ENCODE measurements at places on chromosomes 3 and 15.

GRCh38 chr3:178193846-178194245 lies 342.4 kb upstream of the KCNMB2 start:
- DNase-seq: no peak

- DNase-seq: no peak
These were observed 137.7 kb upstream of the TMEM108 start for GRCh38 chr3:132900481-132900880.

DNA sequence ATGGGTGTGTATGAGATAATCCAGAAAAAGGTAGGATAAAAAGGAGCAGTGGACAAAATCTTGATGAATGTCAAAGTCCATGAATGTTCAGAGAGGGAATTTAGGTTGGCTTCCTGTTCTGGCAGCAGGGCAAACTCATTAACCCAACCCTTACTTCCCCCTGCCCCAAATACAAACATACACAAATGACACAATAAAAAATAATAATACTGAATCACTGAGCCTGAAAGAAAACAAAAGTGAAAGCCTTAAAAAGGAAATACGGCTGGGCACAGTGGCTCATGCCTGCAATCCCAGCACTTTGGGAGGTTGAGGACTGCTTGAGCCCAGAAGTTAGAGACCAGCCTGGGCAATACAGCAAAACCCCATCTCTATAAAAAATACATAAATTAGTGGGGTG lies 62.9 kb downstream of the GPR176 start:
- no peak for DNase-seq

DNA sequence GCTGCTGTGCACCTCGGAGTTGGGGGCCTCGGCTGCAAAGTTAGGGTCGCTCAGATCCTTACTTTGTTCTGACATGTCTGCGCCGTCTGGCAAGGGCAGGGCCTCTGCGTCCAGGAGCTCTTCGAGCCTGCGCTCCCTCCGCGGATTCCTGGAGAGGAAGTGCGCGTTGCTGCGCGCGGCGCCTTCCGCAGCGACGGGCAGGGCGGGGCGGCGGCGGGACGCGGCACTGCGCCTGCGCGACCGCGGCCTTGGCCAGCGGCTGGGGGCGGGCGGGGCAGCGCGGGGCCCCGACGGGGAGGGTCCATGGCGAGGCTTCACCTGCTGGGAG lies at the start of gene NDN:
Gene NDN (minus strand): TSS at position 163 of the 328 bp plus-strand sequence. CDS start 88 bp downstream, at position 75.
- DNase-seq: no peak

GRCh38 chr3:35653347-35653746 lies 14.0 kb downstream of the ARPP21 start:
- no peak for DNase-seq

- no peak for DNase-seq
These were observed 56.6 kb upstream of the ZPLD1 start for GRCh38 chr3:102378216-102378615.

DNA sequence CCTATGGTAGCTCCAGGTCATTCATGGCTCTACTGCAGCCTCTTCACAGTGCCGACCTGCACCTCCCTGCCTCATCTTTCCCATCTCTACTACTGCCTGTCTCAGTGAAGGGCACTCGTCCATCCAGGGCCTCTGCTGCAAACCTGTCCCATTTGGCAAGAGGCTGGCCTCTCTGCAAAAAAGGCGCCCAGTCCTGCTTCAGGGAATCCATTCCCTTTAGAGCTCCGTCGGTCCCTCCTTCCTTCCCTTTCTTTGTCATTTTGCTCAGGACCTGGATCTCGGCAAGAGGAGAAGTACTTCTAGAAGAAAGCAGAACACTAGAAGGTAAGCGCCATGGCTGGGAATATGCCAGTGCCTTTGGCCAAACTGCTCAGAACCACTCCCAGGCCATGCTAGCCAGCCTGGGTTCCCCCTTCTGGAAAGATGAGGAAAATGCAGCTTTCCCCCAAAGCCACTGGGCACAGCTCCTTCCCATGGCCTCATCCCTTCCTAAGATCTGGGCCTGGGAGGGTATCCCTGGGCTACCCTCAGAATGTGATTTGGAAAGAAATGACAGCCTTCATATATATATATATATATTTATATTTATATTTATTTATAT lies 6.4 kb upstream of the ISL2 start:
- peak; percentile 11 for DNase-seq

DNA sequence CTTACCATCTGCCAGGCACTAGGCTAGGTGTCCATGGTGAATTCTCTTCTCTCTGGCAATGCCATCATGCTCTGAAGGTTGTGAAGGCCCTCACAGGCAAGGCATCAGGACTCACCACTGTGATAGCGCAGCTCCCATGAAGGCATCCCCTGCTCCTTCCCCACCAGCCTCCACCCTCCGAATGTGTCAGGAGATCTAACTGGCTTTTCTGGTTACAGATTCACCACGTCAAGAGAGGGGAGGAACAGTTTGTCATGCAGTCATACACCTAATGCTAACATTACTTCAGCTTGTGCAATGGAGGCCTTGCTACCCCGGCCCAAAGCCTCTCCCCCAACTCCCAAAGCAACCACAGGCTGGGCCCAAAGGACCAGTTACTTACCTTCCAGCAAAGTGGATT lies 8.9 kb upstream of the CMTM8 start:
- DNase-seq: no peak

DNA sequence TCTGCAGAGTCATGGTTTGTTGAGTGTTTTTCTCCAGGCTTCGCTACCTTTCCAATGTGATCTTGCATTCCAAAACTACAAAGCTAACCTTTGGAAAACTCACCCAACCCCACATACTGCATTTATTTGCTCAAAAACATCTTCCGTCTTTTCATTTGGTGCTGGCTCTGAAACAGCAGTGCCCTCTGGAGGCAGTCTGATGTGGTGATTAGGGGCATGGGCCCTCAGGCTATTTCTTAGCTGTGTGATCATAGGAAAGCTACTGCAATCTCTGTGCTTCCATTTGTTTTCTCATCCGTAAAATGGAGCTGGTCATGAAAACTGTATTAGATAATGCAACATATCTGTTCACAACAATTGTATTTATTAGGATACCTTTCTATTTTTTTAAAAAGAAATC lies 47.0 kb downstream of the MTHFS start:
- DNase-seq: peak; percentile 47

DNA sequence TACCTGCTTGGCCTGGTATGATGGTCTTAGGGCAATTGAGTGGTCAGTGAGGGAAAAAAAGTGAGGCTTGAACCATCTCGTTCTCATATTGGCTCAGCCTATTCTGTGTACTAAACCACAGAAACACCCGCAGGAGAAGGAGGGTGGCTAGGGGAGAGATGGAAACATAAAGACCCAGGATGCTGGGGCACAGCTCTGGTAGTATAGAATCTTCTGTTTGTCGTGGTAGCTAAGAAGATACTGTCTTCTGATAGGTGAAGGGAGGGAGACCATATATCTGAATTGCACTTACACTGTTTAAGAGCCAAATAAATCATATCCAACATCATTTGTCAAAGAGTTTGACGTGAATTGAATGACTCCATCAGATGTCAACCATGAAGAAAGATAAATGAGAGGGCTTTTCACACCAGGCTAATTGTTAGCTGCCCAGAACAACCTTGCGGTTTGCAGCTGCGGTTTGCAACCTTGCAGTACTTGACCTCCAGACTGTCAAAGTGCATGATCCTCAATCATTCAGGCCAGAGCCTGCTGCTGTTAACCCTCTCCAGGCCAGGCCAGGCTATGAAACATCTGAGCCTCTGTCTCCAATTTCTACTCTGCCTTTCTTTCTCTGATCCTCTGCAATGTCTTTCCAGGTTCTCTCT lies 40.9 kb upstream of the PIK3R4 start:
- DNase-seq: no peak

- no peak for DNase-seq
These were observed 4.6 kb downstream of the ANXA2 start for GRCh38 chr15:60392986-60393790.

DNA sequence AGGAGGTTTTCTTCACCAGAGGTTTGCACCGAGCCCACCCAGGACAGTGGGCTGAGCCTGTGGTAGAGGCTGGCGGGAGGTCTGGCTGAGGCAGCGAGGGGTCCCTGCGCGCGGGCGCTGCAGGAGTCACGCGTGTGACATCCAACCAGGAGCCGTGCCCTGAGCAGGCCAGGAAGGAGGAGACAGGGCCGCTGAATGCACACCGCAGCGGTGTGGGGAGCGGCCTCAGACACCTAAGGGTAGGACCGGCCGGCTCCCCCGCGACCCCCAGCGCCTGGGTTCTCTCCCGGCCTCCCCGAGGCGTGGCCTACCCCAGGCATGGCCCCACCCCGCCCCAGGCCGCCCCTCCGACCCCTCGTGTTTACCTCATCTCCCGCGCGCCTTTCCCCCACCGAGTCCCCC lies 412 bp downstream of the SLC41A3 start:
- DNase-seq: peak; percentile 58

GRCh38 chr3:49133226-49133951 lies 539 bp upstream of the LAMB2 start:
- peak; percentile 46 for DNase-seq

DNA sequence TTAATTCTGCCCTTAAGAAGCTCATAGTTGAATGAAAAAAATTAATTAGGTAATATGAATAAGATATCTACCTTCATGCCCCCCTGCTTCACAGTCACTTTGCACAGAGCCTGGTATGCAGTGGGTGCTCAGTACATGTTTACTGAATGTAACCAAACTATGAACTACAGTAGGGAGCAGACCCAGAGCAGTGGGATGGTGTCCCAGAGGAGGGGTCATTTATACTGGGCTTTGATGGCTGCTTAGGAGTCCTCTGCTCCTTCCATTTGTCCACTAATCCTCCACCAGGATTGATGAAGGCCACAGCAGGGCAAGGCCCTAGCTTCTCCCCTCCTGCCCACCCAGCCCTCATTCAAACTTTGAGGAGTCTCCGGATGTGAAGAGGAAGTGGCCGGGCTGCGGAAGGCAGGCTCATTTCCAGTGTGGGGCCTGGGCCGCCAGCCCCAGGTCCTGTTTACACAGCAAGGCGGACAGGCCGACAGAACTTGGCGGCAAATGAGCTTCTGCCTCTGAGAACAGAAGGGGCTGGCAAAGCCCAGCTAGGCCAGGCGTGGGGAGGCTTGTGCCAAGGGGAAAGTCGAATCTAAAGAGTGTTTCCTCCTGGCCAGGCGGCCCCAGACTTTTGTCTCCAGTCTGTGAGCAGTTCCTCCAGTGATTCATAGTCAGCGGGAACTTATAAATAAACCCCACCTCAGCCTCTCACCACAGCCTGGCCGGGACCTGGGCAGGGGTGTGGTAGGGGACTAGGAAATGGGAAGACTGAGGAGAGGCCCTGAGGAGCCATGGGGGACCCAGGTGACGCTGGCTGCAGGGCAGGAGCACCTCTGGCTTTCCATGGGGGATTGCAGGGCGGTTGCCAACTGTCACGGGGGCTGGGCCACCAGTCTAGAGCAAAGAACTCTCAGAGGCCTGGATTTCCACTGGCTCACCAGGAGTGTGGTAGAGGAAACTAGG lies 51.6 kb upstream of the LCTL start:
- peak; percentile 38 for DNase-seq

All from caudate nucleus (tissue), 63 donors.